Activated CD8-positive, alpha-beta T cell treated with anti-CD3 and anti-CD28 coated beads, Interleukin-2, amount 10 ng/mL, durations not matched to agents 7 days and 5 days (primary cell): ENCODE measurements at places on chromosomes 11 and 22. TPM values are rescaled to one million over a fixed set of nuclear protein-coding genes. Genes with fewer than 3 reads are reported as not detected.
A peak's percentile ranks its signal among the peaks of the same experiment; 100 is the strongest.

The C11orf86 gene
- not detected for total RNA-seq

The CNGA4 gene
- 0.29 TPM for total RNA-seq

The CD3G gene
- 232 TPM for total RNA-seq

The CASP12 gene
- total RNA-seq: not detected

The SCUBE2 gene
- 0.65 TPM for total RNA-seq

The TRIM49 gene
- total RNA-seq: not detected

The LMNTD2 gene
- 0.34 TPM for total RNA-seq

The ZMAT5 gene
- total RNA-seq: 21.8 TPM

The CDC42BPG gene
- 0.61 TPM for total RNA-seq

The MIOX gene
- total RNA-seq: 0.40 TPM

The TFIP11 gene
- total RNA-seq: 57.7 TPM

The IGSF22 gene
- total RNA-seq: not detected

DNA sequence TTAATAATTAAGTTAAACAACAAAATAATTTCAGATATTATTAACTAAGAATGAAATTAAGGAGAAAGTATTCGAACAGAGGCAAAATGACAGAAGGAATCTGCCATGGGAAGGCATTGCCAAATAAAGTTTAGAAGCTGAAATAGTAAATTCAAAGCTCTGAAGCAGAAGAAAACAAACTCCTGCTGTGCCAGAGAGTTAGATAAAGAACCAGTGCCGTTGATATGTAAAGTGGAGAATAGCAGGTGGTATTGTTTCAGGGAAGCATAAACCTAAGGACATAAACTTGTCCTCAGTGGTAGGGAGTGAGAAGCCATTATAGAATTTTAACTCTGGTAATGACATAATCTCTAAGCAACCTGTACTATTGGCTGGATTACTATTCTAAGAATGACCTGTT, 2.7 kb upstream of the HBG2 start:
- no peak overlapping the region for H3K27ac ChIP-seq
- H3K36me3 ChIP-seq: no peaks in the 10 kb centered on the region
- H3K4me3 ChIP-seq: no peak overlapping the region

- peaks cover 10% of the 10 kb centered on the region for H3K4me1 ChIP-seq
- no peak for DNase-seq
- no peaks in the 10 kb centered on the region for H3K36me3 ChIP-seq
- H3K4me3 ChIP-seq: no peak overlapping the region
- no peak overlapping the region for H3K27ac ChIP-seq
Measured at GRCh38 chr11:69355959-69356702, 62.2 kb downstream of the MYEOV start.

DNA sequence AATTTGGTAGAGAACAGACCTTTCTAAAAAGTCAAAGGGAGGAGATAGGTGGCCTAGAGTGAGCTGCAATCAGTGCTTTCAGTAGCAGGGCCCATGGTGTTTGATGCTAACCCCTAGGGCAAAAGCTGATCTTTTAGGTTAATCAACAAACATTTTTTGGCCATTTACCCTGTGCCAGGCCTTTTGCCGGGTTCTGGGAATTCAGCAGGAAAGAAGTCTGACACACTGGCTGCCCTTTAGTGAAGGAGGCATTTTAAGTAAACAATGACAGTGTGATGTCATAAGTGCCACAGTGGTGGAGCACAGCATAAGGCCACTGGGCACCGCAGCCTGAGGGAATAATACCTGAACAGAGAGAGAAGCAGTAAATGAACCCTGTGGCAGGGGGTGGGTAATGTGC, 29.0 kb downstream of the C22orf31 start:
- peaks cover 41% of the 10 kb centered on the region for H3K27me3 ChIP-seq
- no peaks in the 10 kb centered on the region for H3K36me3 ChIP-seq
- no peak overlapping the region for H3K4me3 ChIP-seq
- H3K27ac ChIP-seq: no peak overlapping the region
- no peak for DNase-seq

- H3K4me3 ChIP-seq: no peak overlapping the region
- H3K36me3 ChIP-seq: no peaks in the 10 kb centered on the region
- no peaks in the 10 kb centered on the region for H3K4me1 ChIP-seq
- H3K27ac ChIP-seq: no peak overlapping the region
- no peaks in the 10 kb centered on the region for H3K27me3 ChIP-seq
Measured at GRCh38 chr11:88051396-88051795, 123.8 kb downstream of the RAB38 start.

DNA sequence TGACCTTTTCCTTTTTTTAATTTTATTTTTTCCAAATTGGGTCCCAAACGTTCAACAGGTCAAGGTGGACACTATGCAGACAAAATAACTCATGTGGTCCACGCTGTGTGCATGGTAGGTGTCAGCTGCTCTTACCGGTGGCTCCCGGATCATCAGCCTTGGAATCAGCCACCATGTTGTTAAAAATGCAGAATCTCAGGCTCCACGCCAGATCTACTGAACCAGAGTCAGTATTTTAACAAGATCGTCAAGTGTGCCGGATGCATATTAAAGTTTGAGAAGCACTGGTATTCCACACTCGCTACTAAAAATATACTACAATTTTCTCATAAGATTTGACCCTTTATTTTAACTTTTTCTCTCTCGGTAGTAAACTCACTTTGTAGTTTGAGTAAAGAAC, 553 bp upstream of the LDLRAD3 start:
- no peaks in the 10 kb centered on the region for H3K36me3 ChIP-seq
- H3K4me1 ChIP-seq: peaks cover 8% of the 10 kb centered on the region
- H3K27me3 ChIP-seq: peaks cover 53% of the 10 kb centered on the region
- no peak overlapping the region for H3K27ac ChIP-seq
- DNase-seq: no peak

DNA sequence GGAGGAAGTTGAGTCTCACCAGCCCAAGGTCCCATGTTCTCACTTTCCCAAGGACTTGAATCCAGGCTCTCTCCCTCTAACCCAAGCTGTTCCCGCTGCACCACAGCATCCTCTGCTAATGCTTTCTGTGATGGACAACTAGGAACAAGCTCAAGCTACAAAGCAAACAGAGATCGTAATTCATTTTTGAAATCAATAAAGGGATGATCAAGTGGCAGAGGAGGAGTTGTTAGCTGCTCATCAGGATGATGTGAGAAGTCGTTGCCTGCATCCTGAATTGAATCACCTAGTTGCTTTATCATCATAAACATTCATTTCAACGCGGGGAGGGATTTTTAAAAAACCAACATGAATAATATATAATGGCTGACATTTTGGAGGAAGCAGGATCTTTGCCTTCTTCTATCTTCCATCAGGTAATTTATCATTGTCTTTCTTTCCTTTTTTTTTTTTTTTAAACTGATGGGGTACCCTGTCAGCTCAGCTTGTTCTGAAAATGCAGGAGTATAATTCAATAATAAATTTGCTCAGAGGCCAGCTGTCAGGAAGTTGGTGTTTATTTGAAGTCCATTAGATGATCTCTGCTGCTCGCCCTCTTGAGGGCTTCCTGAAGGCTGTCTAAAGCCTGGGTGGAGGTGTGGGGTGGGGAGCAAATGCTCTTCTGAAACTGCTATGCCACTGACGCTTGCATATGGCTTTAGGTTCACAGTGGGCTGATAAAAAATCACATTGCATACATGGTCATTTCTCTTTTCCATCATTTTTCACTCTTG, 174.4 kb upstream of the NARS2 start:
- H3K4me1 ChIP-seq: no peaks in the 10 kb centered on the region
- H3K27ac ChIP-seq: no peak overlapping the region
- peaks cover 1% of the 10 kb centered on the region for H3K27me3 ChIP-seq
- no peaks in the 10 kb centered on the region for H3K36me3 ChIP-seq
- no peak for DNase-seq

DNA sequence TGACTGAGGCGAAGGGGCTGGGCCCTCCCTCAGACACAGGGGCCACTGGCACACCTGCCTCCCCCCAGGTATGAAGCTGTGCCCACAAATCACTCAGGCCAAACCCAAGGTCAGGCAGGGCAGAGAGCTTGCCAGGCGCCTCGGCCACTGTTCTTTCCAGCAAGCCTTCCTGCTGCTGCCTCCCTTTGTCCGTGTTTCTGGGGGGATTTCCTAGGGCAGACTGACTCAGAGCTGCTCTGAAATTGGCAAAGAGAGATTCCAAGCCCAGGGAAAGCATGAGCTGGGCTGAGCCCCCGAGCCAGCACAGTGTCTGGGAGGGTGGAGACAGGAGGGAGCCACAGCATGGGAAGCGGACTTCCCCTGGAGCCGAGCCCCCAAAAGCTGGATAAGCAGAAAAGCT, 33.2 kb downstream of the PPP2R1B start:
- no peak overlapping the region for H3K4me3 ChIP-seq
- no peak overlapping the region for H3K27ac ChIP-seq
- no peak for DNase-seq
- peaks cover 7% of the 10 kb centered on the region for H3K36me3 ChIP-seq
- H3K4me1 ChIP-seq: no peaks in the 10 kb centered on the region
- no peaks in the 10 kb centered on the region for H3K27me3 ChIP-seq

- H3K36me3 ChIP-seq: no peaks in the 10 kb centered on the region
- DNase-seq: no peak
- no peak overlapping the region for H3K27ac ChIP-seq
- H3K4me3 ChIP-seq: peak overlapping the region; percentile 30
- H3K27me3 ChIP-seq: peaks cover 68% of the 10 kb centered on the region
- peaks cover 17% of the 10 kb centered on the region for H3K4me1 ChIP-seq
Measured at GRCh38 chr11:9004183-9004926, 554 bp upstream of the NRIP3 start.

- DNase-seq: peak; percentile 34
- no peak overlapping the region for H3K4me3 ChIP-seq
- H3K27ac ChIP-seq: no peak overlapping the region
- H3K4me1 ChIP-seq: peaks cover 26% of the 10 kb centered on the region
- H3K27me3 ChIP-seq: peaks cover 17% of the 10 kb centered on the region
Measured at GRCh38 chr11:45092901-45093760, 53.3 kb upstream of the PRDM11 start.

DNA sequence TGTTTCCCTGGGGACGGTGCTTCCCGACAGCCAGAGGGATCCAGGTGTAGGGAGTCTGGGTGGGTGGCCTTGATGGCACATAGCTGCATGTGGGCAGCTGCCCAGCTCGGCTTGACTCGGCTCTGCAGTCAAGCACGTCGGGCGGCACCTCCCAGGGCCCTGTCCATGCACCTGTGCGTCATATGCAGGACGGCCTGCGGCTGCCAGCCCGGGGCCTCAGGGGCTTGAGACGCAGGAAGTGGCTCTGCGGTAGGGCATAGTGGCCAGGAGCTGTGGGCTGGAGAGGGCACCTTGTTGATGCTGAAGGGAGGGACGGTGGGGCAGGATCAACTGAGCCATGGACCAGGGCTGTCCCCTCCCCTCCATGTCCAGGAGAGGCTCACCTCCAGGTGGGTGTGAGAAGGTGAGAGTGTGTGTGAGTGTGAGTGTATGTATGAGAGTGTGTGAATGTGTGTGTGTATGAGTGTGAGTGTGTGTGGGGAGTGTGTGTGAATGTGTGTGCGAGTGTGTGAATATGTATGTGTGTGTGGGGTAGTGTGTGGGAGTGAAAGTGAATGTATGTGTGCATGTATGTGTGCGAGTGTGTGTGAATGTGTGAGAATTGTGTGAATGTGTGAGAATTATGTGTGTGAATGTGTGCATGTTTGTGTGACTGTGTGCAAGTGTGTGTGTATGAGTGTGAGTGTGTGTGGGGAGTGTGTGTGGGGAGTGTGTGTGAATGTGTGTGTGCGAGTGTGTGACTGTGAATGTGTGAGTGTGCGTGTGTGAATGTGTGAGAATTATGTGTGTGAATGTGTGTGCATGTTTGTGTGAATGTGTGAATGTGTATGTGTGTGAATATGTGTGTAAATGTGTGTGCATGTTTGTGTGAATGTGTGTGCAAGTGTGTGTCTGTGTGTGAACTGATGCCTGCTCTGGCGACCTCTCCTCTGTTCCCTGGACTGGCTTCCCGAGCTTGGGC, 5.7 kb upstream of the SUN2 start:
- no peak for DNase-seq
- no peak overlapping the region for H3K4me3 ChIP-seq
- no peak overlapping the region for H3K27ac ChIP-seq
- no peaks in the 10 kb centered on the region for H3K27me3 ChIP-seq
- H3K36me3 ChIP-seq: peaks cover 18% of the 10 kb centered on the region

- no peak overlapping the region for H3K27ac ChIP-seq
- H3K4me1 ChIP-seq: peaks cover 27% of the 10 kb centered on the region
- H3K4me3 ChIP-seq: no peak overlapping the region
- peaks cover 35% of the 10 kb centered on the region for H3K36me3 ChIP-seq
- H3K27me3 ChIP-seq: no peaks in the 10 kb centered on the region
Measured at GRCh38 chr11:118899706-118900360, 16.1 kb downstream of the CXCR5 start.

DNA sequence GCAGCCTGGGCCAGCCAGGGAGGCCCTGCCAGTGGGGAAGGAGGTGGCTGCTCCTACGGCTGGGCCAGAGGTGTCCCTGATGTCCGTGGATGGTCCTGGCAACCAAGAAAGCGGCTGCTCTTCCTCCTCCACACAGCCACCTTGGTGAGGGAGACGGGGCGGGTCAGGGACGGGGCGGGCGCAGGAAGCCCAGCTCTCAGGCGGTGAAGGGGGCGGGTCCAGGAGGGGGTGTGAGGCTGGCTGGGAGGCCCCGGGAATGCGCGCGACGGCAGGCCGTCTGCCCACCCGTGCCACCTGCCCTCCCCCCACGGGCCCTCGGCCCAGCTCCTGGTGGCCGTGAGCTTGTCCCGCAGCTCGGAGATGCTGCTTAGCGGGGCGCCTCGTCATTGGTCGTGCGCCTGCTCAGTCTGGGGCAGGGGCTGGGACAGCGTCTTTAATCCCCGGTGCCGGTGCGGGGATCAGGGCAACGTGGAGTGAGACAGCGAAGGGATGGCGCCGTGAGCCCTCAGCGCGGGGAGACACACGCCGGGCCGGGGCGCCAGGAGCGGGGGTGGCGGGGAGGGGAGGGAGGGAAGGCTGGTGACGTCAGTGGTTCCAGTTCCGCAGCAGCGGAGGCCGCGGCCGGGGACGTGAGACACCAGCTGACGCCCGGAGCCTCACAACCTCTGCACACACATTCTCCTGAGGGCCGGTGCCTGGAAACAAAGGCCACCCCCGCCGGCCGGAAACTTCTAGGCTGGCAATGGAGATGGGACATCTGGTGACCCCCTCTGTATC, 6.7 kb upstream of the BRSK2 start:
- peak overlapping the region; percentile 70 for H3K4me3 ChIP-seq
- DNase-seq: peak; percentile 79
- peaks cover 20% of the 10 kb centered on the region for H3K4me1 ChIP-seq
- H3K27me3 ChIP-seq: peaks cover 14% of the 10 kb centered on the region

GRCh38 chr11:36160091-36160490, 129.1 kb downstream of the COMMD9 start:
- H3K27me3 ChIP-seq: no peaks in the 10 kb centered on the region
- H3K27ac ChIP-seq: no peak overlapping the region
- H3K4me1 ChIP-seq: no peaks in the 10 kb centered on the region
- H3K36me3 ChIP-seq: no peaks in the 10 kb centered on the region
- no peak for DNase-seq

DNA sequence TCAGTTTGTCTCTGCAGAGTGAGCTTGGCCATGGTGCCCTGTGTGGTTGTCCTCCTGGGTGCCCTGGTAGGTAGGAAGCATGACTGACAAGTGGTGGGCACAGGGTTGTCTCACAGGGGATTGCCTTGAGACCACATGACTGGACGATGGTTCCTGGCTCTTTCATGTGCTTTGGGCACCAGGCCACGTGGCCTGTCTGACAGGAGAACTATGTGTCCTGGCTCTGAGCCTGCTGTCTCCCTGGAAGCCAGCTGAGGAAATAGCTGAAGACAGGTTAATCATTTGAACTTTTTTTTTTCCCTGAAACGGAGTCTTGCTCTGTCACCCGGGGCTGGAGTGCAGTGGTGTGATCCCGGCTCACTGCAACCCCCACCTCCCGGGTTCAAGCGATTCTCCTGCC, 93.2 kb downstream of the LDLRAD3 start:
- H3K27ac ChIP-seq: no peak overlapping the region
- no peak overlapping the region for H3K4me3 ChIP-seq
- H3K27me3 ChIP-seq: peaks cover 3% of the 10 kb centered on the region
- H3K4me1 ChIP-seq: no peaks in the 10 kb centered on the region

GRCh38 chr22:33757041-33757801, 163.1 kb downstream of the LARGE1 start:
- no peak overlapping the region for H3K4me3 ChIP-seq
- no peak for DNase-seq
- H3K27me3 ChIP-seq: no peaks in the 10 kb centered on the region
- no peaks in the 10 kb centered on the region for H3K36me3 ChIP-seq
- no peaks in the 10 kb centered on the region for H3K4me1 ChIP-seq
